Astrocyte of the spinal cord (primary cell): ENCODE measurements at places on chromosomes 4 and X.

GRCh38 chrX:147573266-147573665 lies 338.5 kb upstream of the FMR1 start:
- DNase-seq, result no peak

DNA sequence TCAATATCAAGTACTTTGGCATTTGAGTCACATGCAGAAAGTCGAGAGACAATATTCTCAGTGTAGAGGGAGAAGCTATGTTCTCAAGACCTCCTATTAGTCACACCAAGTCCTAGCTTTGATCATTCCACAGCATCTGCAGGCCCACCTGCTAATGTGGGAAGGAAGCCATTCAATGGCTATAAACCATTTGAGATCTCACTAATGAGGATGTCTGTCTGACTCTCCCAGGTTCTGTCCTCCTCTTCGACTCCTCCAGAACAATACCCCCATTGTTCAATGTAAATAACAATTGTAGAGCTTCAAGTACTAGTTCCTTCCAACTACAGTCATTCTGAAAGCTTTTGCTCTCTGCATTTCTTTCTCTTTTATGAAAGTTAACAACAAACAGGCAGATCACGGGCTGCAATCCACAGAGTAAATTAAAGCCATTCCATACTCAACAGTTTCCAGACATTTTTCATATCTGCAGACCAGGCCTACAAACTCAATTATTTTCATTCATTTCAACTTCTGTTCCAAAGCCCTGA lies 140.2 kb upstream of the EDNRA start:
- peak; percentile 81 for DNase-seq

GRCh38 chr4:26299254-26299882 lies 21.4 kb upstream of the RBPJ start:
- DNase-seq, result no peak

- no peak for DNase-seq
Measured at GRCh38 chr4:114874321-114874720, 239.1 kb downstream of the NDST4 start.

DNA sequence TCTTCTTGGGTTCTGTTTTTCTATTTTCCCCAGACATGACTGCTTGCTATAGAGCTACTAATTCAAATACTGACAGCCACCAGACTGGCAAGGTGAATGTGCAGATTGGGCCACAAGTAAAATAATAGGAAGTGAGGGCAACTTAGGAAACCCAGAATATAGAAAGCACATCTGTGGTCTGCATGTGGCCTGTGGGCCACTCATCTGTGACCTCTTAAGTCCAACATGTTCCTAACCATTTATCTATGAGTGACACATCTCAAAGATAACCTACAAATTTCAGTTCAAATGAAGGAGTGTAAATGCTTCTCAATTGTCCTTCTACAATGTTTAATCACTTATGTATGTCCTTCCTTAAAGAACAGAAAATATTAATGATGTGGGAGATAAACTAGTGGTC lies 128.9 kb downstream of the REELD1 start:
- no peak for DNase-seq

DNA sequence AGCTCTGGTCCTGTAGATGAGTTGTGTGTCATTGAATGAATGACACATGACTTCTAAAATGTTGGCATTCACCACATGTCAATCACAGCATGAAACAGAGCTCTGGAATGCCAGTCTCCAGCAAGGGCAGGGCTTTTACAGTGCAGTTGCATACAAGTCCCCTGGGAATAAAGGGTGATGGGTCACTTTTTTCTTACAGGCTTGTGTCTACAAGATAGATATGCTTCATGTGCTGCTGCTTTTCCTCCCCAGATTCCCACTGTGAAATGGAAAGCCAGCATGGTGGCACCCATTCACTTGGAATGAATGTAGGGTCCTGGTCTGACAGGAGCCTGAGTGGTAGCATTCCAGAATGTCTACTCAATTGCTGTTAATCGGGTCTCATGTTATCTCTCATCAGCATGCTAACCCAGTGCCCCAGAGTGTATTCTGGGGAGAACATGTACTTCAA lies 159.1 kb upstream of the KIT start:
- peak; percentile 52 for DNase-seq

DNA sequence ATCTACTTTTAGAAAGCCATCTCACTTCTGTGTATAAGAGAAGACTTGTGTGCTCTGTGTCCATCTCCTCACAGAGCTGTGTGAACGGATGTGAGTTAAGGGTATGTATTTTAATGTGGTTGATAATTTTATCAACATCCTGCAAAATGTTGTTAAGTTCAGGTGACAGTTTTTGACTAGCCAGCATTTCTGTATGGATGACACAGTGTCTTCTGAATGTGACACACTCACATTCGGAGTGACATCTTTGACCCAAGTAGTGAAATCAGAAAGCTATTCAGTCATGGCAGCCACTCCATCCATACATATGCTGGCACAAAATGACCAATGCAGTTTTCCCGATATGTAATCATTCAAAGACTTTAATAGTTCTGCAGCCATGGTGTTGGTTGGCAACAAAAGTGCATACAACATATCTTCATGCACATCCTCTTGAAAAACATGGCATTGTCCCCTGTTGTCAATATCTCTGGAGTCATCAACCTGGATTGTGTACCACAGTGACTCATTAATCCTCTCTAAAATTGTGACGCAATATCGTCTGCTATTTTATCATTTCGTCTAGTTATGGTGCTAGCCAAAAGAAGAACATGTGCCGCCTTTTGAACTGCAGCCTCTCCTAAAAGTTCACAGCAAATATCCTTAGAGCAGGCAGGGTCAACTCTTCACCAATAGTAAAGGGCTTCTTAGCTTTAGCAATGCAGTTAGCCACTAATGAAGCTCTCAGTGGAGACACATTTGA lies 6.8 kb upstream of the FGF2 start:
- no peak for DNase-seq

- no peak for DNase-seq
Measured at GRCh38 chr4:93983140-93983539, 154.6 kb downstream of the ATOH1 start.

DNA sequence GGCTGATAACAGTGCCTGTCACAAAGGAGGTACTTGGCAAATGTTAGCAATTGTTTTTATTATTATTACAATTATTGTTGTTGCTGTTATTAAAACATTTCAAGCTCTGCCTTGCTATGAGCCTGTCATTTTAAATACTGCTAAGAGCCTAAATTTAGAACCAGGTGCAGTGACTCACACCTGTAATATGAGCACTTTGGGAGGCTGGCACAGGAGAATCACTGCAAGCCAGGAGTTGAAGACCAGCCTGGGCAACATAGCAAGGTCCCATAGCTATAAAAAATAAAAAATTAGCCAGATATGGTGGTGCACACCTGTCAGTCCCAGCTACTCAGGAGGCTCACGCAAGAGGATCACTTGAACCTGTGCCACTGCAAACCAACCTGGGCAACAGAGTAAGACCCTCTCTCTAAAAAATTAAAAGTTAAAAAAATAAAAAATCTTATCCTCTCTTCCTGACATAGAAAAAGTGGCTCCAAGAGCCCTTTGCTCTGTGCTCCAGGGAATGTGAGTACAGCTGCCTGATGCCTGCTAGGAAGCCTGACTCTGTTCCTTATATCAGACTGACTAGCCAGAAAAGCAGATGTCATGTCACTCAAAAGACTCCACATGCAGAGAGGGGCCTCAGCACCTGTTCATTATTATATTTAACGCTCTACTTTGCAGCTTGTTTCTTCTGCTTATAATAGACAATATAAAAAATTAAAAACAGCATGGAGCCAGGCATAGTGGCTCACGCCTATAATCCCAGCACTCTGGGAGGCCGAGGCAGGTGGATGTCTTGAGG lies 234.0 kb downstream of the OPHN1 start:
- no peak for DNase-seq

GRCh38 chr4:94351319-94351718 lies 8.7 kb upstream of the HPGDS start:
- DNase-seq, result no peak

DNA sequence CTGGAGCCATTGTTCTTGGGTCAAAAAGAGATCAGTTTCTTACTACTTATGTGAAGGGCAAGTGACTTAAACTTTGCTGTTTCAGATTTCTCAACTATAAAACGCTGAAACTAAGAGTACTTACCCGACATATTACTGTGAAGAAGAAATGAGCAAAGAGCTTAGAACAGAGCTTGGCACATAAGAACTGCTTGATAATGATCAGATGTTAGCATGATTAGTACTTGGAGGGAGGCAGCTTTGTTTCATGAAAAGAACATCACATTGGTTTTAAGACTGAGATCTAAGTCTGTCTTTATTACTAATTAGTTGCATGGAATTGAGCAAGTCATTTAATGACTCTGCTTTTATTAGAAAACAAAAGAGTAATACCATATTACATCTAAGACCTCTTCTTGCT lies 169.1 kb downstream of the ARHGAP24 start:
- no peak for DNase-seq

DNA sequence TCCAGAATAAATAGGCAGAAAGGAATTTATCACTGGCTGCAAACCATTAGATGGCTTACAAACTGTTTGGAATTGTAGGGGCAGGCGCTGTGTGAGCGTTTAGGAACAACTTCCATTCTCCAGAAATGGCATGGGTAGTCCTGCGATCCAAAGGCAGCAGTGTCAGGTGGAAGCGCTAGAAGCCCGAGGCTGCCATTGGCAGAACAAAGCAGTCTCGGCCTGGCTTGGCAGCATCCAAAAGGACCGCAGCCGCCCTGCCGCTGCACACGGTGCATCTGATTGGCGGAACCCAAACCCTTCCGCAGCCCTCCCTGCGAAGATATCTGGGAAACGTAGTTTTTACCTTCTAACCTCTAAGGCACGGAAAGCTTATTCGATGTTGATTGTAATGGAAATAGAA lies 23.6 kb upstream of the YTHDC1 start:
- peak; percentile 83 for DNase-seq

DNA sequence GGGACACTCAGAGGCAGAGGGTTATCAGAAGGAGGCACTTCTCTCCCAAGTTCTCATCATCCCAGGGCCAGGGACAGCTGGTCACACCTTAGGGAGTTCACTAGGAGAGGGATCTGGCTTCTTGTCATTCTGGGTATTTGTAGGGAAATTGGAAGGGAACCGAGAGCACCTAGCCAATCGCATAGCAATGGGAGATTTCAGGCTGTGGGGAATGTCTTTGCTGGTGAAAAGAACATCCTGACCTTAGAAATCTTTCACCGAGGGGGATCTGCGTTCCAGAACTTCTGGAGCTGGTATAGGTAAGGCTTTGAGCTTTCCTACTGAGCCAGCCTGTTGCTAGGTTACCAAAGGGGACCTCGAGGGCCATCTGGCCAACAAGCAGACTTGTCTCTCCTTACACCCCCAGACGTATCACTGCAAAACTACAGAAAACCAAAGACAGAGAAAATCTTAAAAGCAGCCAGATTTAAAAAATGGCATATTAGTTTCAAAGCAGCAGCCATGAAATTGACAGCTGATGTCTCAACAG lies 6.8 kb downstream of the HTT-AS start:
- no peak for DNase-seq

DNA sequence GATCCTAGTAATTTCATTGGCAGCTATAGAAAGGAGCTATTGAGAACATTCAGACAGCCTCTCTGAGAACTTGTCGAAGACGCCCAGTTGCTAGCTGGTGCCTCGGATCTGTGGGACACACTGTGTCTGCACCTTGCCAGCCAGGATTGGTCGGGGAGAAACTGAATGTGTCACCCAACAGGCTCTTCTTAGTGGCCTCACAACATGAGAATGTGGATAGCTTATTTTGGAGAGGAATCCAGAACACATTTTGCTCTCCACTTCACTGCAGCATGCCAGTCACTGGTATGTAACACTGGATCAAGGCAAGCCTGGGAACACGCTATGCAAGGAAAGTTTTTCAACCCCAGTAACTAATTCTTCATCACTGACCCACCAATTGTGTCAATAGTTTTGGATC lies 89.5 kb upstream of the TRPC3 start:
- DNase-seq, result no peak

GRCh38 chr4:83083925-83084475 lies 30.5 kb downstream of the PLAC8 start:
- no peak for DNase-seq

GRCh38 chrX:1481636-1482529 lies 29.2 kb upstream of the ASMTL start:
- peak; percentile 86 for DNase-seq

GRCh38 chr4:151315212-151315886 lies 10.1 kb downstream of the SH3D19 start:
- DNase-seq, result peak; percentile 12

GRCh38 chrX:25175743-25176142 lies 160.0 kb upstream of the ARX start:
- DNase-seq, result no peak

DNA sequence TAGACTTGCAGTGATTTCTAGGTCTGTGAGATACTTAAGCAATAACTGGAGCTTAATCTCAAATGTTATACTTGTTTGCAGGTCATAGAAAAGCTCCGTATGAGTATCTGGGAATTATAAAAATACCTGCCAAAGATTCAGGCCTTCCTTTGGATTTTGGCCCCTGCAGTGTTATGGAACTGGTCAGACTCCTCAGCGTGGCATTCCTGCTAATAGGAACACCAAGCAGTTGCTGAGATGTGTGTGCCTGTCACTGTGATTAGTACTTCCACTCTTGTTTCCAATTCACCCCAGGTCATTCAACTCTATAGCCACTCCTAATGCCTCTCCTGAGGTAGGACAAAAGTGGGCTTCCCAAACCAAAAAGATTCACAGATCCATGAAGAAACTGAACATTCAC lies 7.8 kb upstream of the UGT2B7 start:
- no peak for DNase-seq

- no peak for DNase-seq
Measured at GRCh38 chrX:152926923-152927322, 29.1 kb downstream of the ZNF185 start.

DNA sequence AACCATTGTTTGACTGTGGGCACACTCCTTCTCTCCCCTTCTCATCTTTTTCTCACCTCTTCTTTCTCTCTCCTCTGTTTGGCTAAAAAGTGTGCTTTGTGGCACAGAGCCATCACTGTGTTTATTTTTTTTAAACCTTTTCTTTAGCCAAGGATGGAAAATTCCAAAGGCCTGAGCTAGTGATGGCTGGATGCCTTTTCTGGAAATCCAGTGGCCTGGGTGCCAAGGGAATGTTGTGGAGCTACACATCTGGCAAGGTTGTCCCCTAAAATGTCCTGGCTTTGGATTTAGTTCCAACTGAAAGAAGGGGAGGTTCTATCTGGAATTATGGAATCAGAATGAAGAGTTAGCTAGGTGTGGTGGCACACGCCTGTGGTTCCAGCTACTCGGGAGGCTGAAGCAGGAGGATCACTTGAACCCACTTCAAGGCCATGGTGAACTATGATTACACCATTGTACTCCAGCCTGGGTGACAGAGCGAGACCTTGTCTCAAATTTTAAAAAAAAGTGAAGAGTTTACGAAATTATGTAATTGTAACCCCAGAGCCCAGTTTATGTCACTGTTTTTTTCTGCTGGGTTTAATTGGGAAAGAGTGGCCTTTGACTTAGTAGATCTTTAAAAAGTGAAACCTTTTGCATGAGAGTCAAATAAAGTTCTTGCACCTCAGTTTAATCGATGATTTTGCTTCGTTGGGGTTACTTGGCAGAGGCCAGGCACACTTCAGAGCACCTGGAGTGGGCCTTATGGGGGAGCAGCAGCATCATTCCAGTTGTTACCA lies 17.7 kb downstream of the DOCK11 start:
- DNase-seq, result no peak

GRCh38 chrX:102339312-102340298 lies 92.6 kb downstream of the NXF2 start:
- DNase-seq, result no peak
